Left hindlimb (tissue), 1 donor: ENCODE measurements at places on chromosomes 2 and 18.

GRCh38 chr18:62758591-62758990 lies 43.2 kb downstream of the PHLPP1 start:
- no peak for DNase-seq

DNA sequence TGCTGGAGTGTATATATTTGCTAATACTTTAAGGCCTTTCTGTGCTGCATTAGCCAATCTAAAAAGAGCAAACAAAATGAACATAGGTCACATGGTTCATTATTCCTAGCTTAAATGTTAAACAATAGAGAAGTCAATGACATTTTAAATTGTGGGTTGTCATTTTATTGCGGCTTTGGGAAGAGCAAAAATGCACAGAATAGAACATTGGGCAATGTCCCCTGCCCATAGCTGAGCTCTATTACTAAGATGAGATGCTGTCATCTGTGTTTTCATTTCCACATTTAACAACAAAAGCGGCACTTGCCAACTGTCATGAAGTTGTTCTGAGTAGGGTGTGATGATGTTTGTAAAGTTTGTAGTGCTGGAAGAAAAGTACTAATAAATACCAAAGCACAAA lies 3.2 kb upstream of the VAPA start:
- no peak for DNase-seq

DNA sequence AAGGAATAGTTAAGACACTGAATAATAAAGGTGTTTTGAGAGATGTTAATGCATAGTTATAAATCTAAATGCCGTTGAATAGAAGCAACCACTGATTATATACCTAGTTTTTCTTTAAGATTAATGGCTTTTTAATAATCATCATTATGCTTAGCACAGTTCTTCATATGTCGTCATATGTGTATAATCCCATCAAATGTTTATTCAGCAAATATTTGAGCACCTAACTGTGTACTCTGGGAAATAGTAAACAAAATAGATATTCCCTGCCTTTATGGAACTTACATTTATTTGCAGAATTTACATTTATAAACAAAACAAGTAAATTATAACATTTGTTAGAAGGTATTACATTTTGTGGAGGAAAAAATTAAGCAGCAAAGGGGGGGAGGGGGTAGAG lies 9.8 kb downstream of the NUP35 start:
- no peak for DNase-seq

DNA sequence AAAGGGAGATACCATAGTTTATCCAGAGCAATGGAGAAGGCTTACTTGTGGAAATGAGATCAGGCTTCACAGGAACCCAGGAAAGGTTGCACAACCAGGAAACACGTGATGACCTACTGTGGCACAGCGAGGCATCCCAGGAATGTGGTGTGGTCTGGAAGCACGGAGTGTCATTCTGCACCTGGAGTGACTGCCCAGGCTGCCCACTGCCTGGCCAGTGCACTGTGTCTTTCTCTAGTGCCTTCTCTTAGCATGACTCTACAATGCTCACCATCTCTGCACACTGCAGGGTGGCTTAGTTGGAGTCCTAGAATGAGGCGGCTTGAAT lies 48.9 kb downstream of the CHST9 start:
- no peak for DNase-seq

DNA sequence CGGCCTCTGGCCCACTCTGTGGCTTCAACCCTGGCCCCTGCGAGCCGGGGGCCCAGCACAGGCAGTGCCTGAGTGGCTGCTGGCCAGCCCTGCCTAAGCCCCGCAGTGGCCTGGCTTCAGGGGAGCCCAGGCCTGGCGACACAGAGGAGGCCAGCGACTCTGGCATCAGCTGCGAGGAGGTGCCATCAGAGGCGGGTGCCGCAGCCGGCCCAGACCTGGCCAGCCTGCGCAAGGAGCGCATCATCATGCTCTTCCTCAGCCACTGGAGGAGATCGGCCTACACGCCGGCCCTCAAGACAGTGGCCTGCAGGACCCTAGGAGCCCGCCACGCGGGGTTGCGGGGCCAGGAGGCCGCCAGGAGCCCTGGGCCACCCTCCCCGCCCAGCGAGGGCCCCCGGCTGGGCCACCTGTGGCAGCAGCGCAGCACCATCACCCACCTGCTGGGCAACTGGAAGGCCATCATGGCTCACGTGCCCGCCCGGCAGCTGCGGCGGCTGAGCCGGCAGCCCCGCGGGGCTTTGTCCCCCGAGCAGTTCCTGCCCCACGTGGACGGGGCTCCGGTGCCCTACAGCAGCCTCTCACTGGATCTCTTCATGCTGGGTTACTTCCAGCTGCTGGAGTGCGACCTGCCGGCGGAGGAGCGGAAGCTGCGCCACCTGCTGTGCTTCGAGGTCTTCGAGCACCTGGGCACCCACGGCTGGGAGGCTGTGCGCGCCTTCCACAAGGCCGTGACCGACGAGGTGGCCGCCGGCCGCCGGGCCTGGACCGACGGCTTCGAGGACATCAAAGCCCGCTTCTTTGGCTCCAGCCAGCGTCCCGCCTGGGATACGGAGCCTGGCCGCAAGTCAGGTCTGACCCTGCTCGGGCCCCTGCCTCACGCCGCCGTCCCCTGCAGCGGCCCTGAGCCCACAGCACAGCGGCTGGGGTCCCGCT lies 7.5 kb upstream of the KLHL30 start:
- peak; percentile 24 for DNase-seq

GRCh38 chr18:32896776-32897547 lies 124.1 kb upstream of the KLHL14 start:
- DNase-seq, result no peak

DNA sequence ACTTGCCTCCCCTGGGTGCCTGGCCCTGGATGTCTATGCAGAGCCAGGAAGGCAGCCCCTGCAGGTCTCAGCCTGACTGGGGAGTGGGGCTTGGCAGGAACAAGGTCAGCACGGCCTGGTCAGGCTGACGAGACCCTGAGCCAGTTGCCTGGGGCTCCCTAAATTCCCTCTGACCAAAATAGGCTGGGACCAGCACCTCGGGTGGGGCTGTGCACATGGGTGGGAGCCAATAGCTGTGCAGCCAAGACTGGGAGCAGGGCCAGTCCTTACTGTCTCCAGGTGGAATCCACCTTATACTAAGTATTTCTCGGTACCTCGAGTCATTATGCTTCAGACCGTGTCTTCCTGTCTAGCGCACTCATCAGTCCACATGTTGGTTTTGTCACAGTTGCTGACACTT lies 11.4 kb upstream of the IL1R2 start:
- DNase-seq, result no peak

DNA sequence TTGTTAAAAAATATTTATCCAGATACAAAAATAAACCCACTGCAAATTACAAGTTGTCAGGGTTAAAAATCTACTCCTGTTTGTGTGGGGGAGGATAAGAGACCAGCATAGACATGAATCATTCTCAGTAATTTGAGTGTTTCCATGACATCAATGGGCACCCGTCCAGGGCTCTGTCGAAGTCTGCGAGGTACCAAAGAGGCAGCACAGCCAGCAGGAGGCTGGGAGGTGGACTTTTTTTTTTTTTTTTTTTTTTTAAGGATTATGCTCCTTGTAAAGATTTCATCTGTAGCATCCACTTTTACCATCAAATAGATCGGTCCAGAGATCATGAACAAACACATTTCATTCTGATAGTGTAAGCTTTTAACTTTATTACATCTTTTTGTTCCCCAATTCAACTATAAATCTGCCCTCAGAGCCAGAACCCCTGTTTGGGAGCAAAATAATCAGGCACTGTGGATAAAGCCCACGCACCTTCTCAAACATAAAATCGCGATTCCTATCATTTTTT lies 182.0 kb downstream of the TCF4 start:
- DNase-seq, result peak; percentile 89

DNA sequence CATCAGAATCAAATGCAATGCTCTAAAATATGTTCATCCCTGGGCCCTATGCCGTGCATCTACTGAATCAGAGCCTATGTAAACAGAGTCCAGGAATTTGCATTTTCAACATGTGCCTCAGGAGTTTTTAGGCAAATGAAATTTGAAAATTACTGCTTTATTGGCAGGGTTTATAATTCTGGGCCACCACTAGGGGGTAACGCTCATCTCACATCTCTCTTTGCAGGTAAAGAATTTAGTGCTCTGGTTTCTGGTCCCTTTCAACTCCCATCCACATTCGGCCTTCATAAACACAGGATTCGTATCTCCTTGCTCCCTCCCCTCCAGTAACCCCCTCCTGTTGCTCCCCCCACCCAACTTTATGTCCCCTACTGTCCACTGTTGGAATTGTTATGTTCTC lies 49.3 kb downstream of the LYPD6B start:
- no peak for DNase-seq

- DNase-seq, result no peak
Observed at GRCh38 chr2:206259376-206260187, 14.9 kb upstream of the ZDBF2 start.

DNA sequence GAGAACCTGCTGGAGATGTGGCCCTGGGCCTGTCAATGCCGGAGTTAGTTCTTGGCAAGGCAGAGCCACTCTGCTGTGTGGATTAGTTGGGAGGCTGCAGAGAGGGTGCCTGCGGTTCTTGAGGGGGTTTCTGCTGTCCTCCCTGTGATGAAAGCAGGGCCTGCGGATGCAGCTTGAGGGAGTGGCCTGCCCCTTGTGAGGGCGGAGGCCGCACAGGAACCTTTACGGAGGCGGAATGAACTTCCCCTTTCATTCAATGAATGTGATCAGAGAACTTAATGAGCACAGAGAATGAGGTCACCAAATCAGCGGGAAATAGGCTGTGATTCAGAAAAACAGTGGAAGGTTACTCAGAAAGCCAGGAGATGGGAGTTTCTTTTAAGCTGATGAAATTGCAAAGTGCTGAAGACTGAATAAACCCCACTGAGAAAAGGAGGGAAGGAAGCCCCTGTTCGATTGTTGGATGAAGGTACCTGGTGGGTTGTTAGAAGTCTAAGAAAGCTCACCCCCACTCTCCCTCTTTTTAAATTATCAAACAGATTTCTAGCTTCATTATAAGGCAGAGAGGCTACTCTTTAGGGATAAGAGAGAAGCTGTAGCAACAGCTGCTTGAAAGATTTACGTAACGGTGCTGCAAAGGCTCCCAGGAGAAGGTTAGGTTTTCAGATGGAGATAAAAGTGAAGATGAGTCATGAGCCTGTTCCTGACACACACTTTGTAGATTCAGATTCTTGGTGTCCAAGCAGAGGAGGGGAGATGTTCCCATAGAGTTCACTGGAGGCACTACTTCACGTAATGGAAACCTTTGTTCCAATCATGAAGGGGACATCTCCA lies 47.4 kb downstream of the VWA3B start:
- DNase-seq, result no peak

DNA sequence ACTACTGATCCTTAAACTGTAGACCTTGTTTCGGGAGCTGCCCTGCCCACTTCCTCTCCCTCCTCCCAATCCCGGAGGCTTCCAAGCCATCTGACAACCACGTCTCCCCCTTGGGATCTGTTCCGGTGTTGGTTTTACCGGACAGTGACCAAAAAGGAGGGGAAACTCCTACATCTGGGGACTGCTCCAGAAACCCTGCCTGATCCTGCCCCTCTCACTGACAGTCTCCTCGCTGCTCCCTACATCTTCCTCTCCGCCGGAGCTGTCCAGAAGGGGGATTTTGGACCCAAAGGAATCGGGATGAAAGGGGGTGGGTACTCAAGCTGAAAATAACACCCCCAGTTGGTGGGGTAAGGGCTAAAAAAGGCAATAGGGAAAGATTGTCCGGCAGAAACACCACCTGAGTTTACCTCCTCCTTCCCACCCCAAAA lies 1.5 kb downstream of the INO80D start:
- peak; percentile 81 for DNase-seq

GRCh38 chr18:21117409-21118131 lies 6.0 kb upstream of the ROCK1 start:
- DNase-seq, result no peak

GRCh38 chr2:99775585-99775984 lies 285.8 kb upstream of the REV1 start:
- DNase-seq, result no peak

GRCh38 chr2:120243875-120244553 lies 8.6 kb upstream of the RALB start:
- no peak for DNase-seq

GRCh38 chr18:21826196-21826595 lies 85.6 kb downstream of the MIB1 start:
- DNase-seq, result no peak

DNA sequence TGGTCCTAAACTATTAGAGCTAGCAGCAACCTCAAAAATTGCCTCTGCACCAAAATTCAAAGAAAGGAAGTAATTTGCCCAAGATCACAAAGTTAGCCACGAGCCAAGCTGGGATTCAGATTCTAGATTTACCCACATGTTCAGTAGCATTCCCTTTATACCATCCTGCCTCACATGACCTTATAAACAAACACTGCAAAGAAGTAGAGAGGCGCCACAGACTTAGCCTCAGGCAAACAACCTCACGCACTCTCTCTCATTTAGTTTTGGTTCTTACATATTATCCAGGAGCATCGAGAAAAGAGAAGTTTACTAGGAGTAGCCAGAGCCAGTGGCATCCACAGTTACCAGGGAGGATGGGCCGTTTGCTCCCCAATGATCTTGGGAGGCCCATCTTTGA lies 226.6 kb downstream of the OSR1 start:
- no peak for DNase-seq

GRCh38 chr2:67918471-67918870 lies 144.3 kb downstream of the C1D start:
- DNase-seq, result no peak

DNA sequence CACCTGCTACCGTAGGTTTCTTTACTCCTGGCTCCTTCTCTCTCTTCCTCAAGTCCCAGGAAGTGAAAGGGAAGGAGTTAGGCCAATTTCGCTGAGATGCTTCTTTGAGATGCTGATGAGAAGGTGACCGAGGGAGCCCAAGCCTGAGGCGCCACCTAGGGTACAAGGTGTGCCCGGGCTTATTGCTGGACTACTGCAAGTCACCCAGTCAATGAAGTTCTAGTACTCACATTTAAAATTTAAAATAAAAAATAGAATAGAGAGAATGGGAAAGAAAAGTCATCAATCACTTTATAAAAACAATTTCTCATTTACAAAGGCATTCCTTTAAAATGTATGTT lies 45.3 kb downstream of the ACAA2 start:
- DNase-seq, result peak; percentile 74

- DNase-seq, result no peak
Observed at GRCh38 chr2:20403774-20404312, 43.0 kb upstream of the RHOB start.

GRCh38 chr2:43041173-43041591 lies 185.2 kb downstream of the ZFP36L2 start:
- peak; percentile 48 for DNase-seq

- DNase-seq, result no peak
Observed at GRCh38 chr2:233290051-233290845, 17.4 kb upstream of the SAG start.
